Renal pelvis (tissue), 12 donors: ENCODE measurements at places on chromosomes 11 and 22. TPM values are rescaled to one million over a fixed set of nuclear protein-coding genes. Genes with fewer than 3 reads are reported as not detected.

- no peak for DNase-seq
Observed at GRCh38 chr11:108866781-108867180, 201.9 kb downstream of the DDX10 start.

- no peak for DNase-seq
Observed at GRCh38 chr11:17936790-17937189, 76.1 kb downstream of the SERGEF start.

- no peak for DNase-seq
Observed at GRCh38 chr11:70064008-70064725, 13.9 kb upstream of the ANO1 start.

- no peak for DNase-seq
Observed at GRCh38 chr11:67114275-67114896, 4.7 kb upstream of the KDM2A start.

- DNase-seq = no peak
Observed at GRCh38 chr11:9533058-9533457, 40.4 kb upstream of the WEE1 start.

DNA sequence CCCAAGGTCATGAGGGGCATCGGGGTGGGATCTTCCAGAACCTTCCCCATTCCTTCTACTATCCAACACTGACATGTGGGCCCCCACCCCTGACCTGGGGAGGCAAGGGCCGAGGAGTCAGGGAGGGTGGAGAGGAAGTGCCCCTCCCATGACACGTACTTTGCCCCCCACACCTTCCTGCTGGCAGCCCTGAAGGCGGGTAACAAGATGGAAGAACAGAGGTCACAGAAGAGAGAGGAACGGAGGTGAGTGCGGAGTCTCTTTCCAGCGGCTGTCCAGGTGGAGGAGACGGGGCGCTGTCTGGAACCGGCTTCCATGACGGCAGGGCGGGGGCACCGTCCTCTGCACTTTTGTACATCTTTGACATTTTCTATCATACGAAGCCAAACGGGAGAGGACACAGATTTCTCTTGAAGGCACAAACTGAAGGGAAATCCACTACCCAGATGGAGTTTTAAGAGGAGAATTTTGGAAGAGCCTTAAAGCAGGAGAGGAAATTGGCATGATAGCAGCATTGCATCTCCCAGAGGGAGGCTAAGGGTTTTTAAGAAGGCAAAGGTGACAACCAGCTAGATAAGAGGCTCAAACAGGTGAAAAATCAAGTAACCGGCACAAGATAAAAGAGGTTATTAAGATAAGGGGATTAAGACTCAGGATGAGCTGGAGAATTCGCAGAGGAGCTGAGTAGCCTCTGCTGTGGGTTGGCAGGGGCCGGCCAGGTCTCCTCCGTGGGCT is 16.7 kb downstream of the OSBPL5 start:
- no peak for DNase-seq

GRCh38 chr11:86374586-86374985 is at the start of gene CCDC81:
Gene CCDC81, plus strand, starts transcription at chr11:86374887. Its CDS starts 277 bp downstream, at chr11:86375164.
- DNase-seq = no peak

GRCh38 chr11:117693344-117693743 is 103.7 kb downstream of the DSCAML1 start:
- no peak for DNase-seq

DNA sequence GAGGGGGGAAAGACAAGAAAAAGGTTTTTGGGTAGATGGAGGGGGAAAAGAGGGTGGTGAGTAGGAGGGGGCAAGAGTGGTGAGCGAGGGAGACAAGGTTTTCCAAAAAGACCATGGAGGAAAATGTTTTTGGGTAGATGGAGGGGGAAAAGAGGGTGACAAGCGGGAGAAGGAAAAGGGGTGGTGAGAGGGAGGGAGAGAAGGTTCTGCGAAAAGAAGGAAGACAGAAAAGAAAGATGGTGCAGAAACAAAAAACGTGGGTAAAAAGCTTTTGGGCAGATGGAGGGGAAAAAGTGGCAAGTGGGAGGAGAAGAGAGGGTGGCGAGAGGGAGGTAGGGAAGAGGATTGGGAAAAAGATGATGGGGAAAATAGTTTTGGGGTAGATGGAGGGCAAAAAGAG is 116.0 kb upstream of the SERPIND1 start:
- no peak for DNase-seq

- DNase-seq = no peak
Observed at GRCh38 chr11:134025082-134025429, 43.8 kb upstream of the JAM3 start.

DNA sequence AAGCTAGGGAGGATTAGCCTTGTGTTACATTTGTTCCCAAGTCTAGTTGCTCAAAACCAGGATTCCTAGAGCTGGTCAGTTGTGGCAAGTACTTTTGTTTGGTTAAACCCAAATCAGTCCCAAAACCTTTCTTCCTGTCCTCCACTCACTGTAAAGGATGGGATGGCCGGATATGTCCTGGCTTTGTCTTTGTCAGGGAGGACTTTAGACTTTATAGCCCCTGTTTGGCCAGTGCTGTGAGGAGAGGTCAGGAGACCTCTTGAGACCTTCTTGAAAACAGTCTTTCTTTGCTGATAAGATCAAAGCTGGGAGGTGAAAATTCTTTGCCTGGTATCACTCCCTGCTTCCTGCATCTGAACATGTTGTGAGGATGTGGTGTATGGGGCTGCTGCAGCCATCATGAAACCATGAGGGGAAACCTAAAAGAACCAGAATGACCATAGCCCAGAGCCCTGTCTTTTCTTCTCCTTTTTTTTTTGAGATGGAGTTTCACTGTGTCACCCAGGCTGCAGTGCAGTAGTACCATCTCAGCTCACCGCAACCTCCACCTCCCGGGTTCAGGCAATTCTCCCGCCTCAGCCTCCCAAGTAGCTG is 43.6 kb upstream of the FTH1 start:
- no peak for DNase-seq

- no peak for DNase-seq
Observed at GRCh38 chr11:115389790-115390189, 114.4 kb downstream of the CADM1 start.

DNA sequence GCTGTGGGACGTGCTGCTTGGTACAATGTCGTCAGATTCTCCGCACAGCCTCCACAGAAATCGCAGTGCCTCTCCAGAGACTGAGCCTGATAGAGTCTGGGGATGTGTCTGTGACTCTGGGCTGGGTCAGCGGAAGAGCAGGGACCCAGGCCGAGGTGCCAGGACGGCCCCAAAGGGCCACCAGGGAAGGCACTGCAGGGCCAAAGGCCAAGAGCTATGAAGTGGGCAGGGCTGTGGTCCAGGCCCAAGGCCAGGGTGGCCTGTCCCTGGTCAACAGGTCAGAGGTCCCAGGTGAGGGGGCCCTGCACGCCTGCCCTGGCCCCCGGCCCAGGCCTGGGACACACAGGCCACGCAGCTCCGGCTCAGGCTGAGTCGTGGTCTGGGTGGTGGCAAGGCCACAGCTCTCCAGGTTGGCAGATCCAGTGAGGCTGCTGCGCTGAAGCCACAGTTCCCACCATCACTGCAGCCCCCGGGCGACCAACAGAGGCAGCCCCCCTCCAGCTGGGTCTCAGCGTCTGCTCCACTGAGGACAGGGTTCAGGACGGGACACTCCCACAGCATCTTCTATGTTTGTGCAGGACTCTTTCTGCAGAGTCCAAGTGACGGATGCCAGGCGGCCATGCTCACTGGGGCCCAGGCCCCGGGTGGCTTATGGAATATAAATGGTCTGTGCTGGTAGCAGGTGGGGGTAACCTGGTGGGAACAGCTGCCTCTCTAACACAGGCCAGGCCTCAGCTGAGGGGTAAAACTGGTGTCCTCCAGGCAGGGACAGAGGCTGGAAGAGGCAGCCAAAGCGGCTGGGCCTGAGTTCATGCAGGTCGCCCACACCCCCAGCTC is 4.8 kb upstream of the PIM3 start:
- no peak for DNase-seq

GRCh38 chr11:72015511-72016061 is 16.9 kb downstream of the IL18BP start:
- DNase-seq = no peak

- DNase-seq = no peak
Observed at GRCh38 chr11:61999141-61999975, 31.9 kb upstream of the FTH1 start.

- DNase-seq = no peak
Observed at GRCh38 chr11:60858731-60859464, 3.1 kb upstream of the PTGDR2 start.

- peak; percentile 35 for DNase-seq
Observed at GRCh38 chr11:83285151-83285770, 906 bp downstream of the CCDC90B start.

- DNase-seq = no peak
Observed at GRCh38 chr11:24005202-24005876, 491.5 kb upstream of the LUZP2 start.

DNA sequence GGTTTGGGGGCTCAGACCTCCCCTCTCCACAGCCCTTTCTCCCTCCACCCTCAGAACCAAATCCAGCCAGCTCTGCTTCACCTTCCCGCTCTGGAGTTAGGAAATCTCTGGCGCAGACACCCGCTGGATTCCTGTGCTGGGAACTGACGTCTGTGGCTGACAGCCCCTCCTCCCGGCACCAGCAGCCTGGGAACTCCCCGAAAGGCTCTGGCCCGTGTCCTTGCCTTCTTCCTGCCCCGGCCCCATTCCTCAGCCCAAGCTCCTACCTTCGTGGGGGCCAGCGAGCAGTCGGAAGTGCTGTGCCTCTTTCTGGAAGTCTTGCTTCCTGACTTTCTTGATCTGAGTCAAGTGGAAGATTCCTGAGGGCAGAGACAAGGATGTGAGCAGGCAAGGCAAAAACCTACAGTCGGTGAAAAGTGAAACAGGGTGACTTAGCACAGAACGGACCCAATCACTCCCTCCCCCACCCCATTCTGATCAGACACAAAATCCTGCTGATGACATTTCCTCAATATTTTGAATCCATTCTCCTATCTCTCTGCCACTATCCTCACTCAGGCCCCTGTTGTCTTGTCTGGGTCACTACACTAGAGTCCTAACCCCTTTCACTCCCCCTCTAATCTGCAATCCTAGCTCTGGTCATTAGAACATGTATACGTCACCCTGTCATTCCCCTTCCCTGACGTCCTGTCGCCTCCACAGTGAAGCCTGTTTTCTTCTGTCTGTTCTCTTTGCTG is 34.1 kb downstream of the CHRDL2 start:
- peak; percentile 65 for DNase-seq

DNA sequence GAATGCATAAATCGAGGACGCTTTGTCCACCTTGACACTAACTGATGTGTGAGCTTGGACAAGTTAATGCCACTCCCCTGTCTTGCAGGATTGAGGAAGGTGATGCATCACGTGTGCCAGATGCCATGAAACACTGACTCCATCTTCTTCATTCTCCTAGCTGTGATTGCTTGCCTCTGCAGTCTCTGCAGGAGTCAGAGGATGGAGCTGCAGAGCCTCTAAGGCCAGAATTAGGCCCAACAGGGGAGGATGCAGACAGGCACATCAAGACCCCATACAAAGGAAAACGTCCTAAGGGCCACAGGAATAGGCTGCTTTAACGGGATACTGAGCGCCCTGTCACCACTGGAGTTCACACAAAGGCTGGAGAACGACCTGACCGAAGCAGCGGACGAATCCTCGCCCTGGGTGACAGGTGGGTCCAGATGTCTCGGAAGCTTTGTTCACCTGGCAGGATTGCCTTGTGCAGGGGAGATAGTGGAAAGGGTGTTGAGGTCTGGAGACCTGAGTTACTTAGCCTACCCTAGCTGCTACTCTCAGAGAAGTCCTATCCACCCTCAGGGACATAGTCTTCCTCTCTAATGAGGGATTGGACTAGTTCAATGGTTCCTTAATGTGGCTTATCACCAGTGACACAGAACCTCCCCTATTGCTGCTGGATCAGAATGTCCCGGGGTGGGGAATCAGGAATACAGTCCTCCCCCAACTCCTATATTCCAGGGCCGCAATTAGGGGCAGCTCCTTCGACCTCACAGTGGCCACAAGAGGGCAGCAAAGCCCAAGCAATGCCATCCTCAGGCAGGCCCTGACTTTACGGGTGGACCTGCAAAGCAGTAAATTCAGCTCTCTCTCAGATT is 32.4 kb downstream of the DBX1 start:
- peak; percentile 60 for DNase-seq

- no peak for DNase-seq
Observed at GRCh38 chr11:116051494-116051893, 547.3 kb upstream of the CADM1 start.

GRCh38 chr22:24758164-24758799 is 16.2 kb downstream of the PIWIL3 start:
- DNase-seq = peak; percentile 49

DNA sequence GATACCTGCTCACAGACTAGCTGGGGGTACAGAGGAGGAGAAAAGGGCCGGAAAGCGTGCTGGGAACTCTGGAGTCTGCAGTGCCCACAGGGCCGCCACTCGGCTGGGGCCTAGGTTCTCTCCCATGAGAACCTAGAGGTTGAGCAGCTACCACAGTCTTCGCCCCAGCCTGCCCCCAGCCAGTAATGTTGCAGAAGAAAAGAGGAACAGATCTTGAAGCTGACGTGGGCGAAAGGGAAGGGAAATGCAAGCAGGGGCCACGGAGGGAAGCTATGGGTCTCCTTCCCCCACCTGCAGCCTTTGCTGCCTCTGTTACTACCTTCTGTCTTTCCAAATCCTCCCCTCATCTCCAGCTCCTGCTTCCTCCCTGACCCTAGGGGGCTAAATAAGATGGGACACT is 28.8 kb upstream of the P2RY2 start:
- DNase-seq = no peak

GTSE1 gene
- polyA plus RNA-seq = 18.4 TPM

CRYBB3 gene
- 0.70 TPM for polyA plus RNA-seq

XKR3 gene
- not detected for polyA plus RNA-seq

RAPSN gene
- 0.52 TPM for polyA plus RNA-seq

CDHR5 gene
- polyA plus RNA-seq = 56.2 TPM

CCDC188 gene
- polyA plus RNA-seq = 2.1 TPM

ISX gene
- polyA plus RNA-seq = 0.30 TPM

OR6T1 gene
- not detected for polyA plus RNA-seq

SLC22A25 gene
- not detected for polyA plus RNA-seq

SHANK2 gene
- polyA plus RNA-seq = 42.9 TPM

MOGAT2 gene
- polyA plus RNA-seq = 1.0 TPM

CCDC15 gene
- polyA plus RNA-seq = 3.9 TPM

SLC22A6 gene
- 25.1 TPM for polyA plus RNA-seq

ART1 gene
- not detected for polyA plus RNA-seq
